ENCODE measurements at places on chromosomes 11 and 22.

DNA sequence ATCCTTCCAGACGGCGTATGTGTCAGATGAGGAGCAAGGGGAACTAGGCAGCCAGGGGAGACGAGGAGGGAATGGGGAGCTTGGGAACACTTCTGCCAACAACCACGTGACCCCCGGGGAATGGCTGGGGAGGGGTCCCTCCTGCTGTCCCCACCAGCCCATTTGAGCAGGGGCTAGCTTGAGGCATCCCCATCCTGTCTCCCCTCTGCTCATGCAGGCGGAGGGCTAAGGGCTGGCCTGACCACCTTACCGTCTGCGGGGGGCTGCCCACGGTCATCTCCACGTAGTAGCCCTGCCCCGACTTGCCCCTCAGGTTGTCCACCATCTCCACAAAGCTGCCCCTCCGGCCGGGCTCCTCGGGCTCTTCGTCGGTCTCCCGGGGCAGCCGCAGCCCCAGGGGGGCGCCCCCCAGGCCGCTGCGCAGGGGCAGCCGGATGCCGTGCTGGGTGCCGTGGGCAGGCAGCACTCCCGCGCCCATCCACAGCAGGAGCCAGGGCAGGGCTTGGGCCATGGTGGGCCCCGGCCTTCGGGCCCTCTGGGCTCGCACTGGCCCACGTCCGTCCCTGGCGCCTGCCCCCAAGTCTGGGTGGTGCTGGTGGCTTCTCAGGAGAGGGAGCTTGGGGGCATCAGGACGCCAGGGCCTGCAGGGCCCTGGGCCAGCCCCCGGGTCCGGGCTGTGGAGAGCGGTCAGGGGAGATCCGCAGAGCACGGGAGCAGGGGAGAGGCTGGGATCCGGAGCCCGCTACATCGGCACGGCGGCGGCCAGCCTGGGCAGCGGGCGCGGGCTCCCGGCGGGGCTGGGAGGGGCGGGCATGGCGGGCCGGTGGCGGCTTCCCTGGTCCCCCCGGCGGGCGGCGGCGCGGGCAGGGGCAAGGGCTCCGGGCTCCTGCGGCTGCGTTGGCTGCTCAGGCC, 515 bp downstream of the BACE1 start:
- no peak for DNase-seq

GRCh38 chr11:6625156-6625831, 6.1 kb upstream of the TPP1 start:
- DNase-seq: no peak

DNA sequence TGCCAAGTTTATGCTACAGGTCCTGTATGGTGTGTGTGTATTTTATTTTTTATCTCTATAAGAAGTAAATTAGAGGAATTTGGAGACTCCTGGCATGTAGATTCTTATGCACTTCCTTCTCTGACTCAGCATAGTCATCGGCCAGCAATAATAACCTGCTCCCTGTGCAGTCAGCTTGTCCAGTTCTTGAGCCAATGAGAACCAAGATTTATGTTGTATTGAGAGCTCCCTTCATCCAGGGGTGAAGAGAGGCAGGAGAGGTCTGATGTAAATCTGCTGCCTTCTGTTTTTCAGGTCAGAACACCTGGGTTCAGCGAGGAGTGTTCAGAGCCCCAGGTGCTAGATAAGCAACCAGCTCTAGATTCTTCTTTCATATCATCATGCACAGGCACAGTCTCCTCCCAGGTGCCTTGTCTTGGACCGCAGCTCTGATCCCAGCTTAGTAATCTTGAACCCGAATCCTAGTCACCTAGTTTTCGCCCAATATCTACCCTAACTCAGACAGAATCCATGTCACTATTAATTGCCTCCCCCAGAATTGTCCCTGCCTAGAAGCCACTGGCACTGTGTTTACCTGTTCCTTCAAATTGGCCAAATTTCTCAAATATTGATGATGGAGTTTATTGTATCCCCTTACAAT, 328.2 kb upstream of the NCAM1 start:
- DNase-seq: no peak

GRCh38 chr11:119193626-119194025, 8.4 kb downstream of the NHERF4 start:
- DNase-seq: no peak

DNA sequence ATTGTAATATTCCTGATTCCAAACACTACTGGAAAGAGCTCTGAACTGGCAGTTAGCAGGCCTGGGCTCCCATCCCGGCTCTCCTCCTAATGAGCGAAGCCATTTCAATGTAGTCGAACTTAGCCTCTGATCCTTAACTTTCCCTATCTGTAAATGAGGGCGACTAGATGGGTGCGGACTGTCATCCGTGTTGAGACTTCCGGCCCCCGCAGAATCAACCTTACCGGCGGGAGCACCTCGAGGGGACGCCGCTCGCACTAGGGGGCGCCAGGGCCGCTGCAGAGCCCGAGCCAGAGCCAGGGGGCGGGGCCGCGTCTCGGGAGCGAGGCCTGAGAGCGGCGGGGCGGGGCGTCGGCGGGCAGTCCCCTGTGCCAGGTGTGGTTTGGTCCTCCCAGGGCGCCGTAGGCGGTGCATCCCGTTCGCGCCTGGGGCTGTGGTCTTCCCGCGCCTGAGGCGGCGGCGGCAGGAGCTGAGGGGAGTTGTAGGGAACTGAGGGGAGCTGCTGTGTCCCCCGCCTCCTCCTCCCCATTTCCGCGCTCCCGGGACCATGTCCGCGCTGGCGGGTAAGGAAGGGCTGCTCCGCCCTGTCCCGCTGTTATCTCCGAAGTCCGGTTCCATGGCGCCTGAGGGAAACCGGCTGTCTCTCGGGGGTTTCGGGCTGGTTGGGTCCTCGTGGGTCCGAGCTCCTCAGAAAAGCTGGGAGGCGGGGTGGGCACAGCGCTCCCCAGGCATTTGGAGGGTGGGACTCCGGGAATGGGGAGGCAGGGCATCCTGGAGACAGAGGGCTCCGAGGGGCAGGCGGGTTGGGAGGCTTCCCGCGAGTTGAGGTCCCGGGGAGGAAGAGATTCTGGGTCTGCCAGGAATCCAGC, at the start of gene LIMK2:
Gene LIMK2, plus strand, starts transcription at position 437 of the 869 bp plus-strand sequence. Its CDS starts 111 bp downstream, at position 548.
- peak; percentile 66 for DNase-seq

GRCh38 chr11:10317776-10318526, 13.1 kb downstream of the ADM start:
- no peak for DNase-seq

GRCh38 chr11:64447831-64448598, 89.1 kb downstream of the RPS6KA4 start:
- no peak for DNase-seq

- no peak for DNase-seq
Measured at GRCh38 chr11:72643547-72643946, 30.7 kb downstream of the PDE2A start.

DNA sequence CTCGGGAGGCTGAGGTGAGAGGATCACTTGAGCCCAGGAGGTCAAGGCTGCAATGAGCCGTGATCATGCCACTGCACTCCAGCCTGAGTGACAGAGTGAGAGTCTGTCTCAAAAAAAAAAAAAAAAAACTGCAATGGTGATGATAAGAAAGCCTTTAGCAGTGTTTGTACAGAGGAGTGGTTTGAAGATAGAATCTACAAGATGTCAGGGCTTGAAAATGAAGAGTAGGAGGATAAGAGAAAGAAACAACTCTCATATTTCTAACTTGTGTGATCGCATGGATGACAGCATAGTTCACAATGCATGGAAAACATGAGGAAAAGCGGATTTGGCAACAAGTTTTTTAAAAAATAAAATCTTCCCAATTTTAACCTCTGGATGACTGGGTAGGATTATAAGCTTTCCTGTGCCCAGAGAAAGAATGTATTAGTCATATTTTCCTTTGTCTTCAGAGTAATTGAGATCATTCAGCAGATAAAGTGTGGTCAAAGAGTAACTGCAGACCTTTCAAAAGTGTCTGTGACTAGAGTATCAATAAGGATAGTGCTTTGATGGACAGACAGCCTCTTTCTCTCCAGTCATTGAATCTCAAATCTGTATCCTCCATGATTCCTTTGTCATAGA, 328.1 kb downstream of the CASP12 start:
- DNase-seq: no peak

GRCh38 chr11:78784321-78785061, 209.8 kb upstream of the NARS2 start:
- DNase-seq: no peak

DNA sequence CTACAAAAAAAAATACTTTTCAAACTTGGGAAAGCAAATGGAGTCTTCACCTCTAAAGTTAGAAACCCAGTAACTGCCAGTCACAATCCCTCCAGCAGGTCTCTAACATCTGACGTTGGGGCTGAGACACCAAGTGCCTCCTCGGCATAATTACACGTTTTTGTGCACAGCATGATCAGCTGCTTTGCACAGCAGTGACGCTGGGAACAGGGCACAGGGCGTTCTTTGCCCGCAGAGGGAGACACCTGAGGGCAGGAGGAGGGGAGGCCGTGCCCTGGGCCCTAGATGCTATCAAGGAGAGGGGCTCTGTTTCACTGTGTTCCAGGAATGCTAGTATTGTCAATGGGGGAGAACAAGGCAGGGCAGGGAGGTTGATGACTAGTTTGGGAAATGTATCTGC, 120.1 kb downstream of the PARVA start:
- DNase-seq: no peak

GRCh38 chr22:30005213-30005857, 74.9 kb upstream of the HORMAD2 start:
- DNase-seq: no peak

DNA sequence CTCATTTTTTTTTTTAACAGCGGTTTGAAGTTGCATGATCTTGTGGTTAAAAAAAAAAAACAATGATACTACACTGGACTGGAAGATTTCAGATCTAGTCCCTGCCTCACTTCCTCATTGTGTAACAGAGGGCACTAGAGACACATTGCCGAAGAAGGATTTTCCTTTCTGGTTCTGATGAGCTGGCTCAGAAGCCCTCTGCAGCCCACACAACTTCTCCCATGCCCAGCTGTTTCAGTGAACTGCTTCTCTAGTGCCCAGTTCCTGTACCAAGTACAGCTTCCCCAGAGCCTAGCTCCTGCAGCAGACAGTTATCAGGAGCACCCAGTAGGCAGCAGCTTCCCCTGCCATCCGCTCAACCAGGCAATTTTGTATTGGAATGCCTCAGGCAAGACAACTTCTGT, 29.5 kb upstream of the ANO5 start:
- no peak for DNase-seq

DNA sequence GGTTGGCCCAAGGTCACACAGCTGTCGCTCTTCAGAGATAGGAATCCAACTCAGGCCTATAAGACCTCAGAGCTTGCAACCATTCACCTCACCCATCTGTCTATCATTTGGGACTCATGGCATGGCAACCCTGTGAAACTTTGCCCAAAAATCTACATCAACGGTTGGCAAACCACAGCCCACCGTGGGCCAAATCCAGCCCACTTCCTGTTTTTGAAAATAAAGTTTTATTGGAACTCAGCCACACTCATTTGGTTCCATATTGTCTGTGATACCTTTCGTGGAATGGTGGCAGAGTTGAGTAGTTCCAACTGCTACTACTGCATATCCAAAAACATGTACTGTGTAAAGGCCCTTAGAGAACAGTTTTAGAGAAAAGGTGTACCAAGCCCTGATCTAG, 307.8 kb downstream of the MN1 start:
- no peak for DNase-seq

DNA sequence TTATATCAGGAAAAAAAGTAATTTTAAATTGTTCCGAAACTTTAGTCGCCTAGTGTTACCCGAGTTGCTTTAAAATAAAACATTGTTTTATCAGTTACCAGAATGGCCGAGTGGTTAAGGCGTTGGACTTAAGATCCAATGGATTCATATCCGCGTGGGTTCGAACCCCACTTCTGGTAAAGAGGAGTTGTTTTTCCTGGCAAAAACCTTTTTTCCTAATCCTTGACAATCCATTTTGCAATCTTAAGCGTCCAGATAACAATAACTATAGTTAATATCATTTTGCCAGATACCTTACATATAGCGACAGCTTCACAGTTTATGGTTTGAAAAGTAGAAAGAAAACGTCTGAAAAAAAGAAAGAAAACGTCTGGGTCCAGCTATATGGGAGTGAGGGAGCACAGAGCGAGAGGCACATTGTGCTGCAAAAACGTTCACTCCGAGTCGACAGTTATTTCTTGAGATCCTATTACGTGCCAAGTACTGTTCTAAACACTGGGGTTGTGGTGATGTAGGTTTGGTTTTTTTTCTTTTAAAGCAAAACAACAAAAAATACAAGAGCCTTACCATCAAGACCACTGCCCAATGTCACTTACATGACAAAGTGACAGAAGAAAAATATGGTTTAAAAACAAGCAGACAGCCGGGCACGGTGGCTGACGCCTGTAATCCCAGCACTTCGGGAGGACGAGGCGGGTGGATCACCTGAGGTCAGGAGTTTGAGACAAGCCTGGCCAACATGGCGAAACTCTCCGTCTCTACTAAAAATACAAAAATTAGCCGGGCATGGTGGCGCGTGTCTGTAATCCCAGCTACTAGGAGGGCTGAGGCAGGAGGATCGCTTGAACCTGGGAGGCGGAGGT, 40.6 kb downstream of the OR4D9 start:
- DNase-seq: no peak

DNA sequence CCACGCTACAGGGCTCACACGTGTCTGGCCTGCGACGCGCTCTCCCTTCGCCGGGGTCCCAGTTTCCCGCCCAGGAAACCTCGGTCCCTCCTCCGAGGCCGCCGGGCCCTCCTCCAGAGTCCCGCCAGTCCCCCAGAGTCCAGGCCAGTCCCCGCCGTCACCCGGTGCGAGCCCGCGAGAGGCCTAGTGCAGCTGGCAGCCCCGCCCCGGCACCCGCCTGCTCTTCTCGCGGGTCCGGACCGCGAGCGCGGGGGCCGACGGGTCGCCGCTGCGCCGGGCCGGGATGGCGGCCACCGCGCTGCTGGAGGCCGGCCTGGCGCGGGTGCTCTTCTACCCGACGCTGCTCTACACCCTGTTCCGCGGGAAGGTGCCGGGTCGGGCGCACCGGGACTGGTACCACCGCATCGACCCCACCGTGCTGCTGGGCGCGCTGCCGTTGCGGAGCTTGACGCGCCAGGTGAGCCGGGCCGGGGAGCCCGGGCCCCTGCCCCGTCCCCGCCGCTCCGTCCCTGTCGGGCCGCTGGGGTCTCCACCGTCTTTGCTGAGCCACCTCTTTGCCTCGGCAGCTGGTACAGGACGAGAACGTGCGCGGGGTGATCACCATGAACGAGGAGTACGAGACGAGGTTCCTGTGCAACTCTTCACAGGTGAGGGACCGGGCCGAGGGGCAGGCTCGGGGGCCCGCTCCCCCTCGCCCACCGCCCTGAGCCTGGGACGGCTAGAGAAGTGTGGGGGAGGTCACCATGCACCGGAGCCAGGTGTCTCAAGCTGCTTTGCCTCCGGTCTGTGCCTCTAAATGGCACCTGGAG, at the start of gene PTPMT1:
Gene PTPMT1, plus strand, starts transcription at position 260 of the 809 bp plus-strand sequence. Its CDS starts 24 bp downstream, at position 284.
- DNase-seq: no peak

All from esophagus squamous epithelium (tissue), 5 donors.